ENCODE measurements at places on chromosomes 7 and 10. TPM values are rescaled to one million over a fixed set of nuclear protein-coding genes. Genes with fewer than 3 reads are reported as not detected.

SMURF1 gene
- 26.5 TPM for total RNA-seq

NEUROG3 gene
- not detected for total RNA-seq

ABCB4 gene
- total RNA-seq: not detected

PDLIM1 gene
- 148 TPM for total RNA-seq

HTRA1 gene
- total RNA-seq: 78.0 TPM

MKX gene
- 0.05 TPM for total RNA-seq
